ENCODE measurements at places on chromosomes 5 and 9. TPM values are rescaled to one million over a fixed set of nuclear protein-coding genes. Genes with fewer than 3 reads are reported as not detected.

- DNase-seq: no peak
Measured at GRCh38 chr5:16076657-16077056, 102.9 kb downstream of the MARCHF11 start.

- no peak for DNase-seq
Measured at GRCh38 chr5:152331006-152331405, 74.1 kb downstream of the NMUR2 start.

DNA sequence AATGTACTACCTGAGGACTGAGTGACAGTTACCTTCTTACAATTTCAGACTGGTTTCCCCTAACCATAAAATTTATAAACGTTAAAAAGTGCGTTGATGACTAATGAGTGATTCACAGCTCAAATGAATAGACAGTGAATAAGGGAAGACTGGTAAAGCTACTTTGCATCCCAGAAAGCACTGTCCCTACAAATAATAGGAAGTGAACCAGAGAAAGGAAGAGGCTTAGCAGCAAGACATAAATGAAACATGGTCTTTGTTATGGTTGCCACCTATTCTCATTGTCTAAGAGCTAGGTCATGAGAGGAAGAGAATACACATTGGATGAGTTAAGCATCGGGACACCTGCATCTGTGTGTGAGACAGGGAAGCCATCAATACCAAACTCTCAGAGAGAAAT, 849.2 kb downstream of the TAF11L14 start:
- no peak for DNase-seq

- no peak for DNase-seq
Measured at GRCh38 chr9:118209343-118209742, 505.1 kb downstream of the TLR4 start.

DNA sequence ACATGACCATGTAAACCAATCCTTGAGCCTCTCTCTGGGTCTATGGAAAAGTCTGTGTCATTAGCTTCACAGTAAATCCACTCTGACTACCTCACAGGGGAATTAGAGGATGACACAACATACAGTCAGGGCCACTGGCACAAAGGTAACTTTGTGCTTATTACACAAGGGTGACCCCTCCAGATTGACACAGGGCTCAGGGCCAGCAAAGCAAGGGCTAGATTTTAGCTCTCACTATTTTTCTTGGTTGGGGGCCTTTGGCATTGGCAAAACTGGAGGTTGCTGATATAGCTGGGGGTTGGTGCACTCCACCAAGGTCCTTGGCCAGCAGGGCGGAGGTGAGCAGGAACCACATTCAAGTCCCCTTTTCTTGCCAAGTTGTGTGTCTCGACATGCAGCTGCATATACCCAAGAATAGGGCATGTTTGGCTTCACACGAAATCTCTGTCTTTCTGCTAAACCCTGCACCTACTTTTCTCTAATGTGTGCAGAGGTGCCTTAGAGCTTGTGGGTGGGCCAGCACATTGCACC, 15.2 kb upstream of the OSMR start:
- no peak for DNase-seq

DNA sequence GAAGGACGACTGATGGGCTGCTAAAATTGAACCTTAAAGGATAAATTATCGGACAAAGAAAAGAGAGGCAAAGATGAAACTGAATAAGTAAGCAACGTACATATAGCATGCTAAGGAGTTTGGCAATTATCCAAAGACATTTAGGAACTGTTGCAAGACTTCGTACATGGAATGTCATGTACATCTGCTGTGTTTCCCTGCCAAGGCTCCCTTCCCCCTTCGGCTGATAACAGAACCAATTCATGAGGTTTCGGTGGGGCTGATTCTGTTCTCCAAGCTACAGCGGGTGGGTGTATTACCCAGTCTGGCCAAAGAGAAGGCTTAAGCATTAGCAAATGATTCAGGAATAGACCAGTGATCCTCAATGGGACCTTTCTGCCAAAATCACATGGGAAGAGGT, 190.9 kb upstream of the FREM1 start:
- DNase-seq: no peak

- DNase-seq: peak; percentile 16
Measured at GRCh38 chr9:89603767-89604665, 796 bp upstream of the GADD45G start.

DNA sequence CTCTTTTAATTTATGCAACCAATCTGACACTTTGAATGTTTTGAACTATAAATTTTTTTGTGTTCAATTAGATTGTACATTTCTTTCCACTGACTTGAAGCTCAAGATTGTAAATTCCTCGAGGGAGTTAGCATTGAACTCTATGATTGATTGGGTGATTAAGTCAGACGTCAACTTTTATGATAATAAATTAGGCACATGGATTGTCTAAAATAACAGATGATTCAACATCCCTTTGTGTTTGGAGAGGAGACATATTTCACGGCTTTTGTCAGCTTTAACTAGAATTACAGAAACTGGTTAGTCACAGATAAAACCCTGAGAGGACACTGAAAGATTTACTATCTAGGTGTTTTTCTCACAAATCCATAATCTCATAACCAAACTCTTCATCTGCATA, 32.7 kb upstream of the TXNDC8 start:
- no peak for DNase-seq

DNA sequence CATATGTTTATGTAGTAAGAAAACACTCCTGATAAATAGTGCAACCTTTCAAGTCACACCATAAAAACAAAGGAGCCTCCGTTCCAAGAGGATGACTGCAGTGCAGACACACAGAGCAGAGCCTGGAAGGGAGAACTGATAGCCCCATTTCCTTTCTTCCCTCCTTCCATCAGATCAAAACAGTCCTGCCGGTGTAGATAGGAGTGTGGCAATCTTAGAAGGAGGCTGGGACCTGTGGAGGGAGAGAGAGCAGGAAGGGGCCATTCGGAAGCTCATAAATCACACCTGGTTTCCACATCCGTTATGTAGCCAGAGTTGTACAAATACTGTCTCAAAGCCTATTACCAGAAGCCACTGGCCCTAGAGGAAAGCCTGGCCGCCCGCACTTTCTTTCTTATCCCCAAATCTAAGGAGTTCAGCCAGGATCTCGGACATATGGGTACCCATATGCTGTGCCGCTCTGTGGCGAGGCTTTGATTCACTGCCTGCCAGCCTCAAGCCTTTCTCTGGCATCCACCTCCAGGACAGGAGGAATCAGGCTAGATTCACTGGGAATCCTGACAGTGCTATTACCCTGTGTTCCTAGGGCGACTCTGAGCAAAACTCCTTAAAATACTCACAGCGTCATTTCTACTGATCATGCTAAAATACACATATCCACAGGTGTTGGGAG, 26.9 kb downstream of the DAP start:
- peak; percentile 28 for DNase-seq

DNA sequence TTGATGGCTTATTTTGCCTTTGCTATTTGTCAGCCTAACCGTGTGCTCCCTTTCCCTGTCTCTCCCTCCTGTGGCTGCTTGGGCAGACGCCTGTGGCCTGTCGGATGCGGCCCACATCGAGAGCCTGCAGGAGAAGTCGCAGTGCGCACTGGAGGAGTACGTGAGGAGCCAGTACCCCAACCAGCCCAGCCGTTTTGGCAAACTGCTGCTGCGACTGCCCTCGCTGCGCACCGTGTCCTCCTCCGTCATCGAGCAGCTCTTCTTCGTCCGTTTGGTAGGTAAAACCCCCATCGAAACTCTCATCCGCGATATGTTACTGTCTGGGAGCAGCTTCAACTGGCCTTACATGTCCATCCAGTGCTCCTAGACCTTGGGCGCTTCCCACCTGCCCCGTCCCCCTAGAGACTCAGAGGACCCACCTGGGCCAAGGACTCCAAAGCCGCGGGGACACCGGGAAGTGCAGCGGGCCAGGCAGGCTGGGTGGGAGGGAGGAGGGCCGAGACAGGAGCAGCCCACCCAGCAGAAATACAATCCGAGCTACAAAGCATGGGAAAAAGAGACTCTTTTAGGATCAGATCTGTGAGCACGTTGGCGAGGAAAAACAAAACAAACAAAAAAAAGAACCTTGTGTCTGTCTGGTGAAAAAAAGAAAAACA, 10.6 kb downstream of the NR2F1 start:
- DNase-seq: no peak

- no peak for DNase-seq
Measured at GRCh38 chr9:137417161-137418021, 5.6 kb downstream of the EXD3 start.

DNA sequence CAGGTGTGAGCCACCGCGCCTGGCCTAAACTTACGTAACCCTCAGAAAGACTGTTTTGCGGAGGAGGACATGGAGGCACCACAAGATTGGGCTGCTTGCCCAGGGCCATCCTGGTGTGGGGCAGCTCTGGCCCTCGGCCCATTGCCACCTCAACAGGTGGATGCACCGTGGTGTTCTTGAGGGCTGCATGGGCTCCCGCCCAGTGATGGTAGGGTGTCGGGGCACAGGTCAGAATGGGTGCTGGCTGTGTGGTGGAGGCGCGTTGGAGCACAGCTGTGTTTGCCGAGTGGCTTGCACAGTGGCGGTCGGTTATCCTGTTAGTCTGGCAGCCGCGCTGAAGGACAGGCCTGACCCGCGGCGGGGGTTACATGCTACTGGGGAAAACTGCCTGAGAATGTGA, 196.9 kb downstream of the CACNA1B start:
- DNase-seq: no peak

DNA sequence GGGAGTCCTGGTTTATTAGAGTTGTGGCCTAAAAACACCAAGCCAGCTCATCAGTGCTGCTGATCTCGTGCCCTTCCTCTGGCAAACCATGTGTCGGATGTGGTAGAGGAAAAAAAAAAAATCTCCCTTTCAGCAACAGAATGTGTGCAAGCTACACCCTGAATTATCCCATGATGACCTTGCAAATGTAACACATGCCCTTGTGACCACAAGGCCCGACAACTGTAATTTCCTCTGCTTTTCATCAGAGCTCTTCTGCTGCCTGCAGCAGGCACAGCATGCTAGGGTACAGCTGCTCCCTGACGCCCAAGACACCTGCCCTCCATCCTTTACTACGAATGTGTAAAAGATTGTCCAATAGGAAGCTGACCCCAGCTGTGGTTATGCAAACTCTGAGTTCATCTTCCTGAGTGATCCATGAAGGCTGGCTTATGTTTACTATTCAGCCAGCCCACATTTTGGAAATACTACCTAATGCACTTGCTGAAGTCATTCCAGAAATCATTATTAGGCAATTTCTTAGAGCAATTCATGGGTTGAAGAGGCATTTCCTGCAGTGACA, 14.6 kb upstream of the BNC2 start:
- DNase-seq: no peak

DNA sequence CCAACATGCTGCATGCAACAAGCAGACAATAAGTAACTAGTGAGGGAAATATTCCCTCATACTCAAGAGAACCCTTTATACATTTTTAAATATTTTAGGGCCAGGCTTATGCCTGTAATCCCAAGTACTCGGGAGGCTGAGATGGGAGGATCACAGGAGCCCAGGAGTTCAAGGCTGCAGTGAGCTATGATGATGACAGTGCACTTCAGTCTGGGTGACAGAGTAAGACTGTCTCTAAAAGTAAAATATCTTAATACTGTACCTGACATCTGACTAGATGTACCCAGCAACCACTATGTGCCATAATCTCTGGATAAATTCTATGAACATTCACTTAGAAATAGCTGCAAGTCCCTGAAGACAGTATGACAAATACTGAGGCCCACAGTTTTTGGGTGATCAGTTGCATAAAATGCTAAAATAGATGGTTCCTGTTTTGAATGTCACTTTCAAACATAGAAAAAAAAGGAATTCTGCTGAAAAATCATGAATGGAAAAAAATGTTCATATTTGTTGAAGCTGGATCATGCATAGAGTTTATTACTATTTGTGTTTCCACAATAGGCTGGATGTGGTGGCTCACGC, 2.0 kb upstream of the C5orf15 start:
- DNase-seq: no peak

GRCh38 chr5:133114166-133114932, 62.5 kb downstream of the HSPA4 start:
- no peak for DNase-seq

DNA sequence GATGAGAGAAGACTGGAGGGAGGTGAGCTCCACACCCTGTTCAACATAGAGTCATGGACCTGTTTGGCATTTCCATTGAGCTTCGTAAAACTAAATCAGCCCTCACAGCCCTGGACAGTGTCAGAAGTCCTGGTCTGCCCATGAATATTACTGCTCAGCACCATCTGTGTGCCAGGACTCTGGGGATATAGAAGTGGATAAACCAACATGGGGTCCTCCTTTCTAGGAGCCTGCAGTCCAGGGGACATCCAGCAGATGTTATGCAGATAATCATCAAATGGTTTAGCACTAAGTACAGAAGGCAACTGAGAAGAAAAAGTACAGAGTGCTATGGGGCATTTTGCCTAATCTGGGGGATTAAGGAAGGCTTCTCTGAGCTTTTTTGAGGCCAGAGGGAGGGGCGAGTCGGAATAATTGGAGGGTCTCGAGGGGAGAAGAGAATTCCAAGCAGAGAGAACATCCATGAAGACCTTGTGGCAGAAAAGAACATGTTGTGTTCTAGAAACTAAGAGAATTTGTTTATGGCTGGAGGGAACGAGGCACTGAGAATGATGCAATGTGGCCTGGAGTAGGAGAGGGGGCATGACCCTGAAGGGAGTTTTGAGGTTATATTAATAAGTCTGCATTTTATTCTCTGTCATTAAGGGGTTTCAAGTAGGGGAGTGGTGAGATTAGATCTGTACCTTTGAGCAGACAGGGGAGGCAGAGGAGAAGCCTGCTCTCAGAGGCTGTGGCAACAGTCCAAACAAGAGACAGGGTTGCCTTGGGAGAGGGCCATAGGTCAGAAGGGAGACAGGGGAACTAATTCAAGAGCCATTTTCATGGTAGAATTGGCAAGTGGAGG, 63.5 kb upstream of the SLC2A8 start:
- DNase-seq: no peak

DNA sequence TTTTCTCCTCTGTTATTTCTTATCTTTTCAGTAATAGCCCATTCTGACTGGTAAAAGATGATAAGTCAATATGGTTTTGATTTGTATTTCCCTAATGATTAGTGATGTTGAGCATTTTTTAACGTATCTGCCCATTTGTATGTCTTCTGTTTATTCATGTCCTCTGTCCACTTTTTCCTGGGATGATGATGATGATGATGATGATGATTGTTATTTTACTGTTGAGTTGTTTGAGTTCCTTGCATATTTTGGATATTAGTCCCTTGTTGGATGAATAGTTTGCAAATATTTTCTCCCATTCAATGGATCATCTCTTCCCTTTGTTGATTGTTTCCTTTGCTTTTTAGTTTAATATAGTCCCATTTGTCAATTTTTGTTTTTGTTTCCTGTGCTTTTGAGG, 27.0 kb downstream of the UTP15 start:
- no peak for DNase-seq

GRCh38 chr5:126422994-126423788, at the start of gene GRAMD2B:
Gene GRAMD2B, plus strand, starts transcription at chr5:126423409. Its CDS starts 198 bp downstream, at chr5:126423607.
- peak; percentile 60 for DNase-seq

The CRB2 gene
- total RNA-seq: under 0.01 TPM

The FCHO2 gene
- 8.9 TPM for total RNA-seq

The DMXL1 gene
- 21.8 TPM for total RNA-seq

The AGXT2 gene
- not detected for total RNA-seq

The ENTPD8 gene
- 0.27 TPM for total RNA-seq

The PDCD1LG2 gene
- under 0.01 TPM for total RNA-seq

The ADAMTS13 gene
- total RNA-seq: 1.6 TPM

The RMRP gene
- 38,740 TPM for total RNA-seq

The FGD3 gene
- 59.8 TPM for total RNA-seq

Measured in hematopoietic multipotent progenitor cell (in vitro differentiated cells).